Activated T-cell treated with anti-CD3 and anti-CD28 coated beads, Interleukin-2, amount 50 U/mL, for 24 hours (primary cell): ENCODE measurements at places on chromosomes 5 and 9.

- no peak for DNase-seq
Observed at GRCh38 chr9:90464978-90465377, 177.6 kb downstream of the DIRAS2 start.

GRCh38 chr5:140927228-140927573, 1.1 kb downstream of the PCDHAC1 start:
- DNase-seq, result no peak

DNA sequence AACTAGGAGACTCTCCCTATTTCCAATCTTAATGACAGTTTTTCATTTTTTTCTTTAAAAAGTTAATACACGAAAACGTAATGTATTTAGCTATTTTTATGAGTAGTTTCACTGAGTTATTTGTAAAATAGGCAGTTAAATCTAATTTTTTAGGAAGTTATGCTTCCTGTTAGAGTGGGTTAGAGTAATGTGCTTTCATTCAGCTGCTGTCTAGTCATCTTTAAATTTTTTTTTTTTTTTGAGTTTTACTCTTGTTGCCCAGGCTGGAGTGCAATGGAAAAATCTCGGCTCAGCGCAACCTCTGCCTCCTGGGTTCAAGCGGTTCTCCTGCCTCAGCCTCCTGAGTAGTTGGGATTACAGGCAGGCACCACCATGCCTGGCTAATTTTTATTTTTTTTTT, 34.0 kb downstream of the CDC42SE2 start:
- DNase-seq, result no peak

DNA sequence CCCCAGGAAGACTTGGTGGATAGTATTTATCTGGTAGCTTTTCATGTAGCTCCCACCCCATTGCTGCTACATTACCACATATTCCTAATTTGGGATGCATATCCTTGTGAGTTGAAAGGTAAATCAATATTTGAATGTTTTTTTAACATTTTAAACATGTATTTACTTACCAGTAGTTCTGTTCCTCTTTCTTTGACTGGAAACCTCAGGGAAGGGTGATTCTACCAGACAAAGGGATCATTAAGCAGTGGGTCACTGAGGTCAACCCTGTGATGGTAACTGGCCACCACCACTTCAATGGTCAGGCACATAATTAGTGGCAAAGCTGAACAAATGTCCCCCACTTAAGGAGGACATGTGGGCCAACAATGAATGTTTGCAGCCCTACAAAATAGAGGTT, 27.2 kb upstream of the KLF9 start:
- no peak for DNase-seq

GRCh38 chr9:88049677-88050307, 75.5 kb upstream of the CDK20 start:
- no peak for DNase-seq
